Tongue (tissue), 3 donors: ENCODE measurements at places on chromosomes 12 and 14. TPM values are rescaled to one million over a fixed set of nuclear protein-coding genes. Genes with fewer than 3 reads are reported as not detected.
A peak's percentile ranks its signal among the peaks of the same experiment; 100 is the strongest.

DNA sequence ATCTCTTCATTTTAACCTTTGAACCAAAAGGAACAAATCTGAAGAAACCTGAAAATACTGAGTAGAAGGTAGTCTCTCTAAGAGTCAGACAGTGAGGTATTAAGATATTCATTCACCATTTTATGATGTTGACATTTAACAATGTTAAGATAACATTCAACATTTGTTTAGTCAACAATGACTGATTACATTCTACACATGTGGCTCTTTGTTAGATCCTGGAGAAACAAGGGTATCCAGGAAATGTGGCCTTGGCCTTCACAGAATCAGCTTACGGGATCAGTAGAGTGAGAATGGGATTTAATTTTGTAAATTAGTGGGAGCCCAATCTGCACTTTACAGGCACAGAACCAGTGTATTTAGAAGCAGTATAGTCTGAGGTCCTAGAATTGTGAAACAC lies 355.5 kb downstream of the KCNH5 start:
- DNase-seq, result no peak

GRCh38 chr14:91047174-91047753 lies 13.2 kb downstream of the RPS6KA5 start:
- peak; percentile 34 for DNase-seq

Gene NINJ2
- not detected for total RNA-seq

Gene CD69
- total RNA-seq, result 4.6 TPM

GRCh38 chr12:159156-159782 lies 54.7 kb downstream of the SLC6A12 start:
- DNase-seq, result no peak
